ENCODE measurements at places on chromosomes 4 and X. TPM values are rescaled to one million over a fixed set of nuclear protein-coding genes. Genes with fewer than 3 reads are reported as not detected.

SPACA5 gene
- total RNA-seq = not detected

POLA1 gene
- total RNA-seq = 28.1 TPM

NUP62CL gene
- total RNA-seq = 2.5 TPM

GYG2 gene
- not detected for total RNA-seq

USP27X gene
- total RNA-seq = 2.1 TPM

CCKAR gene
- total RNA-seq = not detected

GC gene
- not detected for total RNA-seq

GPM6B gene
- not detected for total RNA-seq

DNAAF6 gene
- total RNA-seq = not detected

ARHGEF6 gene
- 119 TPM for total RNA-seq

ADH7 gene
- not detected for total RNA-seq

STK32B gene
- not detected for total RNA-seq

HERC6 gene
- total RNA-seq = 47.5 TPM

S100G gene
- not detected for total RNA-seq

VCX3A gene
- total RNA-seq = not detected

FAM149A gene
- 0.38 TPM for total RNA-seq

GAGE12F gene
- total RNA-seq = not detected

SPANXA1 gene
- total RNA-seq = not detected

ZNF275 gene
- 16.6 TPM for total RNA-seq

PLS3 gene
- total RNA-seq = 0.63 TPM

GAGE10 gene
- not detected for total RNA-seq

GNRHR gene
- not detected for total RNA-seq

IKBKG gene
- total RNA-seq = 54.0 TPM

CCSER1 gene
- 0.50 TPM for total RNA-seq

GLRA2 gene
- total RNA-seq = not detected

HTT-AS gene
- not detected for total RNA-seq

PDZD11 gene
- total RNA-seq = 36.3 TPM

IBSP gene
- total RNA-seq = not detected

NR3C2 gene
- total RNA-seq = 4.1 TPM

ANOS1 gene
- total RNA-seq = not detected

SPANXD gene
- not detected for total RNA-seq

HSFX1 gene
- 1.1 TPM for total RNA-seq

CLCN4 gene
- total RNA-seq = not detected

SLC34A2 gene
- total RNA-seq = not detected

CCDC110 gene
- total RNA-seq = not detected

EFHC2 gene
- 0.63 TPM for total RNA-seq

TBC1D8B gene
- total RNA-seq = 1.4 TPM

CXorf65 gene
- 29.9 TPM for total RNA-seq

GRSF1 gene
- 63.5 TPM for total RNA-seq

ARHGEF9 gene
- total RNA-seq = 23.9 TPM

FAAH2 gene
- 6.0 TPM for total RNA-seq

PHEX gene
- 0.10 TPM for total RNA-seq

HSFX2 gene
- total RNA-seq = not detected

PCDH7 gene
- total RNA-seq = not detected

IL21 gene
- 2.8 TPM for total RNA-seq

LINC00632 gene
- total RNA-seq = 39.9 TPM

CSN1S1 gene
- total RNA-seq = not detected

SLC9B2 gene
- 18.3 TPM for total RNA-seq

FUNDC2 gene
- total RNA-seq = 49.9 TPM

GAGE1 gene
- not detected for total RNA-seq

CACNA1F gene
- total RNA-seq = 0.50 TPM

TCEAL7 gene
- not detected for total RNA-seq

ADGRG2 gene
- total RNA-seq = not detected

CFI gene
- not detected for total RNA-seq

FAM47A gene
- total RNA-seq = not detected

MXRA5 gene
- total RNA-seq = not detected

ATOH1 gene
- total RNA-seq = not detected

Measured in activated CD4-positive, alpha-beta memory T cell treated with anti-CD3 and anti-CD28 coated beads, Interleukin-2, amount 10 ng/mL, durations not matched to agents 7 days and 5 days (primary cell).